ENCODE measurements at places on chromosomes 11 and 22.
A peak's percentile ranks its signal among the peaks of the same experiment; 100 is the strongest.

DNA sequence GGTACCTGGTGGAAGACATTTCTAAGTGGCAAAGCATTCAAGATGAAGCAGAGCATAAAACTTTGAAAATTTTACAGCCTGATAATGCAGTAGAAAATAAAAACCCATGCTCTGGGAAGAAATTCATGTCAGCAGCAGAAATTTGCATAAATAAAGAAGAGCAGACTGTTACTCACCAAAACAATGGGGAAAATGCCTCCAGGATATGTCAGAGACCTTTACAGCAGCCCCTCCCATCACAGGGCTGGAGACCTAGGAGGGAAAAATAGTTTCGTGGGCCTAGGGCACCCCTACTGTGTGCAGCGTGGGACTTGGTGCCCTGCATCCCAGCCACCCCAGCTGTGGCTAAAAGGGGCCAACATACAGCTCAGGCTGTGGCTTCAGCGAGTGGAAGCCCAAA lies 5.4 kb upstream of the DKK3 start:
- no peak for DNase-seq

GRCh38 chr11:119189393-119189792 lies 4.1 kb downstream of the NHERF4 start:
- DNase-seq, result no peak

GRCh38 chr11:47442514-47442913 lies 6.4 kb downstream of the RAPSN start:
- DNase-seq, result no peak

GRCh38 chr22:36663561-36663960 lies 40.0 kb downstream of the CACNG2 start:
- DNase-seq, result no peak

DNA sequence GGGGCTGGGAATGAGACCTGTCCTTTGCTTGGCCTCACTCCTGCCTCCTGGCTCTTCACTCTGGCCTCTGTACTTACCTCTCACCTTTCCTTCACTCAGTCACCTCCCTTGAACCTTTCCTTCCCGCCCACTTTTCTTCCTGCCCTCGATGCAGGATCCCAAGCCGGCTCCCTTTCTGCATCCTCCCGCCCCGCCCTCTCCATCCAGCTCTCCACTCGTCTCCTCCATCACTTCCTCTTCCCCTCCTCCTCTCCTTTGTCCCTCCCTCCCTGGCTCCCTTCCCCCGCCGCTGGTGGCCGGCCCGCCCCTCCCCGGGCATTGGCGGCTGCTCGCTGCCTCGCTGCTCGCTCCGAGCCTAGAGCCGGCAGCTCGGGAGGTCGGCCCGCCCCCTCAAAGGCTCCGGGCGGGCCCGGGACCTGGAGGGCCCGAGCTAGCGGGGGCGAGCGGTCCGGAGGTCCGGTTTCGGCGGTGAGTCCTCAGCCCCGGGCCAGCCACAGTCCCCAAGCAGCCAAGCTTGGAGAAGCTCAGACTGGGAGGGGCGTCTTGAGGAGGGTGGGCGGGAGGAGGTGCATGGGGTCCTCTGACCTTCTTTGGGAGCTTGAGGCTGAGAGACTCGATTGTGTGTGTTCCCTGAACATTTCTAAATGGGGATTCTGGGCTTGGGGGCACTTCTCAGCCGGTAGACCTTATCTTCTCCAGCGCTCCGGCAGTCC lies 13.8 kb downstream of the PHLDB1 start:
- DNase-seq, result peak; percentile 56

DNA sequence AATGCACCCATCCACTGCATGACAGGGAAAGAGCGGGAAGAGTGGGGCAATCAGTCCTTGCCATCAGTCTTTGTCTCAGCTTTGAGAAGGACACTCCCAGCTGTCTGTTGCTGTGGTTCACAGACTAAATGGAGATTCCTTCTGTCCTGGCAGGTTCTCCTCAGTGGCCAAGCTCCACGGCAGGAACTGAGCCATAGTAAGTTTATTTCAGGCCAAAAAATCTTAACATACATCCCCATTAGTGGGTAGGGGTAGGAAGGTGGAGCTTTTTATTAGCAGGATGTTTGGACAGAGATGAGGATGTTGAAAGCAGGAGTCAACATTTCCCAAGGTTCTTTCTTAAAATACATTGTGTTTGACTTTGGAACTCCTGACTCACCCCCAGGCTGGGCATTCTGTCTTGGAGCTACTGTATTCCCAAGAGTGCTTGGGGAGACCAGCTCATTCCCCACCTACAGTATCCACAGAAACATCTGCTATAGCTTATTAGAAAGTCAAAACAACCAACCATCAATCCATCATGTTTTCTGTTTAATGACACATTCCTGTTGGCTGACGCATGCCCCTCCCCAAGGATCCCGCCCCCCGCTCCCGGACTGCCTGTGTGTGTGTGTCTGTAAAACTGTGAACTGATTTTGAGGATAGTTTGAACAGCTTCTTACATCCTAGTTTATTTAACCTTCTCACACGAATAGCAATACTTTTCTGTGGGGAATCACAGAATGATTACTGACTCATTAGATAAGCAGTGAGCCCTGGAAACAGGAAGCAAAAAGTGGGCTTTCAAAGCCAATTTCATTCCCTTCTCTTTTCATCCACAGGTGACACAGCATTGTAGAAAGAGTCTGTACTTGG lies 109.5 kb downstream of the CCDC81 start:
- DNase-seq, result no peak

DNA sequence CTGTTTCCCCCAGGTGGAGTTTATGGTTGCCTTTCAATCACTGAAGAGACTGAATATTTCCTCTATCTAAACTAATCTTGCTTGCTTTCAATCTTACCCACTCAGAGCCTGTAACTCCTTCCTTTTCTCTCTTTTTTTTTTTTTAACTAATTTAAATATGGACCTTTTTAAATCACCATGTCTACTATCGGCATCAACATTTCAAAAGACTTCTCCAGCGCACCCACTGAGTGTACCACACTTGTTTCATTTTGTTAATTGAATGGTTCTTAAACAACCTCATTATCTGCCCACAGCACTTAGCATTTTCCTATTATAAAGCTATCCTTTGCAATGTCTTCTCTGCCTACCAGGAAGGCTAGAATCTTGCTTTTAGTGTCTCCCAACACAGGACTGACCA lies 1212.5 kb downstream of the LRRC4C start:
- no peak for DNase-seq

GRCh38 chr22:36746375-36746970 lies 29.4 kb downstream of the IFT27 start:
- no peak for DNase-seq

GRCh38 chr11:75571625-75572024 lies 9.6 kb downstream of the SERPINH1 start:
- no peak for DNase-seq

GRCh38 chr11:16873289-16873688 lies 134.8 kb downstream of the C11orf58 start:
- no peak for DNase-seq

GRCh38 chr11:27701355-27702105 lies 1.3 kb upstream of the BDNF start:
- DNase-seq, result no peak

GRCh38 chr22:49877642-49878041 lies 24.0 kb downstream of the ZBED4 start:
- no peak for DNase-seq

DNA sequence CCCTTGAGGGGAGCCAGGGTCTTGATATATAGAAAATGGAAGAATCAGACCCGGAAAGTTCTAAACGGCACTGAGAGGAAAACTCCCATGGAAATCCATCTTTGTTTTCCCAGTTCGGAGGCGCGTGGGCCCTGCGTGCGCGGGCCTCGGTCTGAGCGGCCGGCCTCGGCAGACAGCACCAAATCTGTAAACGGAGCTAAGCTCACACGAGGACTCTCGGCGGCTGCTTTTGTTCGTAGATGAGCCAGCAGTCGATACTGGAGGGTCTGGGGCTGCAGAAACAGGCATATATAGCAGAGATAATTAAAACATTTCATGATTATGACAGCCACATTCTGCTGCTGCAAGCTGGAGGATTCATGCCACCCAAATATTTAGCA lies 68.5 kb upstream of the PPARA start:
- DNase-seq, result no peak

DNA sequence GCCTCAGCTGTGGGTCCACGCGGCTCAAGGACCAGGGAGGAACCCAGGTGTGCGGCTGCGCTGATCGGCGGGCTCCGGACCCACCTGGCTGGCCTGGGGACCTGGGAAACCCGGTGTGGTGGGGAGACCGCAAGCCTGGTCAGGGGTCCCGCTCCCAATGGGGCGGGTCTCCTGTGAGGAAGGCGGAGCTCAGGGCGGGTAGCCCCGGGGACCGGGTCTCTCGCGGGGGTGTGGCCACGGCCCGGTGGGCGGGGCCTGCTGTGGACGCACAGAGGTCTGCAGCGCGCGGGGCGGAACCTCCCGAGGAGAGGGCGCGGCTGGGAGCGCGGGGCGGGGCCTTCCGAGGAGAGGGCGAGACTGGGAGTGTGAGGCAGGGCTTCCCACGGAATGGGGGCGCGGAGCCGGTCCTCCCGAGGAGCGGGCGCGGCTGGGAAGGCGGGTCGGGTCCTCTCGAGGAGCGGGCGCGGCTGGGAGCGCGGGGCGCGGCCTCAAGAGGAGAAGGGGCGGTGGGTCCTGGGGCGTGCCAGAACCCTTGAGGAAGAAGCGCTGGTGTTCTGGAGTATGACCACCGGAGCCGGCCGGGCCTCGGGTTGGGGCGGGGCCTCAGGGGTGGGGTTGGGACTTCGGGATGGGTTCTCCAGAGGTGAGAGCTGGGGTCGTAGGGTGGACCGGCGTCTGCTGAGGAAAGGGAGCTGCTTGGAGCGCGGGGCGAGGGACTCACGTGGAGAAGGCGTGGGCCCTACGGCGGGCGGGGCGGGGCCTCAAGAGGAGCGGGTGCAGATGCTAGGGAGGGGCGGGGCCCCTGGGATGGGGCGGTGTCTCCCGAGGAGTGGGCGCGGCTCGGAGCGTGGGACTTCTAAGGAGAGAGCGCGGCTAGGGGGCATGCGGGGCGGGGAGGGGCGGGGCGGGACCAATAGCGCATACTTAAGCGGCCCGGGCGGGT lies 20.8 kb downstream of the DGCR6L start:
- DNase-seq, result peak; percentile 19

DNA sequence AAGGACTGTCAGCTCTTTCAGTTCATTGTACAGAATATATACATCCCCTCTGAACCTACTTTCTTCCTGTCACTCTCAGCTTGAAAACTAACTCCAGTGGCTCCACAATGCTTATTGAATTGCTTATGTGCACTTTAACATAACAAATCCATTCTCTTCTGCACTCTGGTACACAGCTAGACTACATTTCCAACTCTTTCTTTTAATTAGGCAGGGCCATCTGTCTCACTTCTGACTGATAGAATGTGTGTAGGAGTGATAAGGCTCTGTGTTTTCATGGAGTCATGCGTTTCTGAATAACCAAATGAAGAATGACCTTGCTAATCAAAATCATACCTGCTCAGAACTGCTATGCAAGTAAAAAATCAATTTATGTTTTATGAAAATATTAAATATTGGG lies 278.5 kb upstream of the CCDC179 start:
- no peak for DNase-seq

DNA sequence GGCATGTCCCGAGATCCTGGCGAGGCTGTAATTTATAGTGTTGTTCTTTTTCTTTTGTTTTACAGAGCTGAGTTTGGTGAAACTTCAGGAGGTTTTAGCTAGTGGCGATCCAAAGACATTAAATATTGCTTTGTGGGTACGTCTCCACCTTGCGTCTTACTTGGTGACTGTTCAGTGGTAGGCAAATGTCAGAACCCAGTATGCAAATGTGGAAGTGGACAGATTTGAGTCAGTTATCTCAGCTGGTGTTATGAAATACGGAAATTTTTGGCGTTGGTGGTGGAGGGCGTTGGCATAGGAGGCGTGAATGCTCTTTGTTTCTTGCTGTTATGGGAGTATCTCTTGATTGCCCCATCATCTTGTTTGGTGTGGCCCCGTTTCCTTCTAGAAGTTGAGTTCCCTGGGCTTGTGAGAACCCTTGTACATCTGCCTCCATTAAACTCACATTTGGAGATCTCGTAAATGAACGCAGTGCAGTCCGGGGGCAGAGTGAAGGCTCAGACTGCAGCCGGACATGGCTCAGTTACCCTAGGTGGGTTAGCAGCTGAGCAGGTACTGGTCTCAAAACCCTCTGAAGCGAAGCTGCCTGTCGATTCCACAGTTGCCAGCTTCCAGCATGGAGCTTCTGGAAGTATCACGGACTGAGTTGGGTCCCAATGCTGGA lies 39.9 kb downstream of the PTPRJ start:
- DNase-seq, result no peak

GRCh38 chr11:75725547-75726320 lies 8.1 kb downstream of the MOGAT2 start:
- no peak for DNase-seq

- DNase-seq, result no peak
Measured at GRCh38 chr11:74950374-74950969, 1.4 kb downstream of the SPCS2 start.

DNA sequence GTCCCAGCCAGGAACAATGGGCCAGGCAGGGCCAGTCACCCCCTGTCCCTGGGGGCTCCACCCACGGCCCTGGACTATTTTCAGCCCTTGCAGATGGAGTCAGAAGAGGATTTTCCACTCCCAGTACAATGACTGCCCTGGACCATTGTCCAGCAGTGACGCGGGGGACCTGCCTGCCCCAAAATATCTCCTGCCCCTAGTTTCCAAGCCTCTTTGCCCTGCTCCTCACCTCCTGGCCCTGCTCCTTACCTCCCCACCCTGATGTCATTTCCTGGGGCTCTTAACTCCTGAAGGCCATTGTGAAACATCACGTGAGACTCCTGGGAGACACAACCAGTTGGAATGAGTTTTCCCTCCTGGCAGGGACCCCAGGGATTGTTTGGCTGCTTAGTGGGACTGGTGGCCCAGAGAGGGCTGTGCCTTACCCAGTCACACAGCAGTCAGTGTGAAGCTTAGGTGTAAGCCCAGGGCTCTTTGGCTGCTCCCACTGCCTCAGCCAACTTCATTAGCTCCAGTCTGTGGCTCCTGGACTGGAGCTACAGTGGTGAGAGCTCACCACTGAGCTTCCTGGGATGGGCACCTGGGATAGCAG lies 22.2 kb downstream of the P2RY2 start:
- no peak for DNase-seq

- no peak for DNase-seq
Measured at GRCh38 chr11:20367313-20367948, 3.9 kb downstream of the HTATIP2 start.

DNA sequence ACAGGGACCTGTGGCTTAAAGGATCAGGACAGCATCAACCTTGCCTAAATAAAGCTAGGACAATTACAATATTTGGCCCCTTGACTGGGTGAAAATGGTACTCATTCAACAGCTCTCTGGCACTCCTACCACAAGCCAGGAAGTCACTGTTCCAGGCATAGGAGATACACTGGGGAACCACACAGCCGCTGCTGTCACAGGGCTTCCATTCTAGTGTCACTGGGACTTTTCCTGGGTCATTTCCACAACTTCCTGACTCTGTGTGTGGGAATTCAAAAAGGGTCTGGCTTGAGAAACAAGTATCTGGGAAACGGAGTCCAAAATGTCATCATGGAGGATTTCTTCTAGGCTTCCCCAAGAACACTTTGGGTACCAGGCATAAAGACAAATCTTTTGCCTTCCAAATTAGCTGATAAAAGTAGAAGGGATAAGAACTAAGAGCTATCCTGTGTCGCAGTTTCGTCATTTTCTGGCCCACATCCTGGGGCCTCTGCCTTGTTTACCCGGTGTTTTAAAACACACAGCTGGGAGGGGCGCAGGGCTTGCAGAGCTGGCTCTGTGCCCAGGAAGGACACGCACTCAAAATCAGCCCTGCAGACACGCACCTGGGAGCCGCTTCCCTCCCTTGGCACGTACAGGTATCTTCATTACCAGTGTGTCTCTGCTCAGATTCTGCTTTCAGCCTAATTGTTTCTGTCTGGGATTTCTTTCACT lies 38.0 kb downstream of the TMEM45B start:
- peak; percentile 78 for DNase-seq

- no peak for DNase-seq
Measured at GRCh38 chr11:23320131-23320530, 459.9 kb upstream of the CCDC179 start.

- DNase-seq, result no peak
Measured at GRCh38 chr11:128886406-128887124, 4.6 kb upstream of the KCNJ5 start.
